ENCODE measurements at places on chromosomes 2 and 18. TPM values are rescaled to one million over a fixed set of nuclear protein-coding genes. Genes with fewer than 3 reads are reported as not detected.

Gene PLEK
- 48.2 TPM for total RNA-seq

Gene G6PC2
- total RNA-seq, result under 0.01 TPM

GRCh38 chr2:7881063-7881462 is 800.8 kb upstream of the ID2 start:
- DNase-seq, result no peak

- DNase-seq, result no peak
These were observed 80.4 kb upstream of the PROKR1 start for GRCh38 chr2:68562934-68563333.

- no peak for DNase-seq
These were observed 73.9 kb downstream of the VSNL1 start for GRCh38 chr2:17614174-17614930.

- no peak for DNase-seq
These were observed 30.5 kb upstream of the ARMC9 start for GRCh38 chr2:231167745-231168459.

- DNase-seq, result no peak
These were observed 635.7 kb downstream of the FBXO15 start for GRCh38 chr18:73511771-73512503.

- DNase-seq, result no peak
These were observed 128.2 kb upstream of the DNAJC10 start for GRCh38 chr2:182587831-182588230.

DNA sequence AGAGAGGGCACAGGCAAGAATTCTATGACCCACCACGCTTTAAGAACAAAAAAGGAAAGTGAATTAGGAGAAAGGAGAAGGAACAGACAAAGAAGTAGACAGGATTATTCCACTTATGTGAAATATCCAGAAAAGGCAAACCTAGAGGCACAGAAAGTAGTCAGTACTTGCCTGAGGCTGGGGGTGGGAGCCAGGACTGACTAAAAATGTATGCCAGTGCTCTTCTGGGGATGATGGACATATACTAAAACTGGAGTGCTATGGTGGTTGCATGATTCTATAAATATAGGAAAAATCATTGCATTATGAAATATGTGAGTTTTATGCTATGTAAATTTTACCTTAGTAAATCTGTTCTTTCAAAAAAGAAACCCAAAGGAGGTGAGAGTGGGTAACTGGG is 73.9 kb upstream of the TTN start:
- DNase-seq, result no peak

GRCh38 chr18:30696201-30696600 is 346.3 kb downstream of the DSC3 start:
- DNase-seq, result no peak

DNA sequence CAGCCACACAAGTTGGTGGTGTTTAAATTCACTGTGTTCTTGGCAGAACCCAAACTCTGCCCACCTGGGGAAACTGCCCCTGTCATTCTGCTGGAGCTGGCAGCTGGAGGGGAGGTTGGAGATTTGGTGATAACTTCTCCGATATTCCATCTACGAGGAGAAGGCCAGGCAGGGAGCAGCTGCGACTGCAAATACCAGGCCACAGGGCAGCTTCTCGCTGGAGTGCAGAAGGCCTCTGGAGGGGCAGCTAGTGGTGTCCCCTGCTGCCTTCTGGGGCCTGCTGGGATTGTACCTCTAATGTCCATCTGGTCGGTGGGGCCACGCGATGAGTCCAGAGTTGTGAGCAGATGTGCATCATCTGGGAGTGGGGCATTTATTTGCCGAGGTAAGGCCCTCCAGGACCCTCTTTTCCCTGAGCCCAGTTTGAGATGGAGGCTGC is 98.9 kb downstream of the ACKR3 start:
- no peak for DNase-seq

Gene COL4A4
- not detected for total RNA-seq

Gene SERPINB11
- not detected for total RNA-seq

Gene EFR3B
- total RNA-seq, result 0.27 TPM

GRCh38 chr2:43469094-43469493 is 126.7 kb downstream of the THADA start:
- no peak for DNase-seq

- no peak for DNase-seq
These were observed 89.0 kb downstream of the NBAS start for GRCh38 chr2:15472133-15472532.

Measured in hematopoietic multipotent progenitor cell (in vitro differentiated cells).